ENCODE measurements at places on chromosomes 2 and 18.

DNA sequence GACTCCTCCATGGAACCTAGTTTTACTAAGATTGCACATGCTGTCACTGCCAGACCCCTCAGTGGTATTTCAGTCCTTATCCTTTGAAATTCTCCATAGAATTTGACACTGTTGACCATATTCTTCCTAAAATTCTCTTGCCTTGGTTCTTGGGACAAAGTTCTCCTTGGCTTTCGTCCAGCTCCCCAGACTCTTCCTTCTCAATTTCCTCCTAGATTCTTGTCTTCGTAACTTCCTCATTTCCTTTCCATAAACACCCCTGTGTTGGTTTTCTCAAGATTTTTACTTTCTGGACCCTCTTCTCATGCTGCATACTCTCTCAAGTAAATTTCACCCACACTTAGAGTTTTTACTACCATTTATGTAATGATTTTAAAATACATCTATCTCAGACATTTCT is 96.6 kb upstream of the TWSG1 start:
- no peak for DNase-seq

DNA sequence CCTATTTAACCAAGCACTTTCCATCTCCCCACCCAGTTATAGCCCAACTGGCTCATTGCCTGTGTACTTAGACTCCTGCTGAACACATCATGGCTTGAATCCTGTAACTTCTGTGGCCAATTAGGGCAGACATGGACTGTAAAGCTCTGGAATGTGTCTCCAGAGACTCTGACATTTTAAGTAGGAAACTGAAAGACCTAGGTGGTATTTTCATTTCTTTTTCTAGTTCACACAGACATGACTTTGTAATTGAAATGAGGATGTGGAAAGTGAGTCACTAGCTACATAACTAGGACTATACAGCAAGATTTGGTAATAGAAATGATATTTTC is 12.2 kb downstream of the DOK1 start:
- no peak for DNase-seq

DNA sequence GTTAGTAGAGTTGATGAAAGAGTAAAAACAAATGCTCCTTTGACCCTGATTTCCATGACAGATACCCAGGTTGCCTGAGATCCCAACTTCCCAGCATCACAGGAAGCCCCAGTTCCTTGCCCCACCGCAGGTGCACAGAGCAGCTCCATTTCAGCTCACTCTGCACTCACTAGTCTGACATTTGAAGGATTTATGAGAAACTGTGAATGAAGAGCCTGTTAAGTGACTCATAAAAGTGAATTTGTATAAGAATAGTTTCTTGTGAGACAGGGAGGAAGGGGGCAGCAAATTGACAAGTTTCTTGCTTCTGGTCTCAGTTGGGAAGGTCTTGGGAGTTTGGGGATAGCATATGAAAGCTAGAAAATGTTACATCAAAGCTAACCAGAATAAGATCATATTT is 248.7 kb upstream of the ATP5MC3 start:
- DNase-seq = no peak

- no peak for DNase-seq
Observed at GRCh38 chr2:122191331-122191730, 435.9 kb downstream of the TSN start.

GRCh38 chr2:102588213-102588939 is 31.0 kb upstream of the SLC9A2 start:
- no peak for DNase-seq

DNA sequence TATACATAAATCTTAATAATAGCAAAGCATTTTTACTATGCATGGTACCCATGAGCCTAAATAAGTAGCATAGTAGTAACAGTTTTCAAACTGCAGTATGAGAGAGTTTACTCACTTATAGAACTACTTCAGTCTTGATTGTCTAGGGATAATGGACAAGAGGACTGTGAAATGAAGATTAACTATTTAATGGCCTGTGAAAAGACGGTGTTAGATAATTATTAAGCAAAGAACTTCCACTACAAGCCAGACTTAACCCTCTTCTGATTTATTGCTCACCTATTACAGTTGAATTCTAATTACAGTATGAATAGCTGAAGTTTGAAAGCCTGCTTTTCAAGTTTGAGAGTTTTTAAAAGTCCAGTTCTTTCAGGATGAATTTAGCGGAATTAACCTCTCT is 18.9 kb downstream of the PIK3C3 start:
- DNase-seq = no peak

- DNase-seq = no peak
Observed at GRCh38 chr2:96241900-96242611, 23.7 kb downstream of the TMEM127 start.

GRCh38 chr2:98379311-98380202 is 33.3 kb downstream of the CNGA3 start:
- no peak for DNase-seq

DNA sequence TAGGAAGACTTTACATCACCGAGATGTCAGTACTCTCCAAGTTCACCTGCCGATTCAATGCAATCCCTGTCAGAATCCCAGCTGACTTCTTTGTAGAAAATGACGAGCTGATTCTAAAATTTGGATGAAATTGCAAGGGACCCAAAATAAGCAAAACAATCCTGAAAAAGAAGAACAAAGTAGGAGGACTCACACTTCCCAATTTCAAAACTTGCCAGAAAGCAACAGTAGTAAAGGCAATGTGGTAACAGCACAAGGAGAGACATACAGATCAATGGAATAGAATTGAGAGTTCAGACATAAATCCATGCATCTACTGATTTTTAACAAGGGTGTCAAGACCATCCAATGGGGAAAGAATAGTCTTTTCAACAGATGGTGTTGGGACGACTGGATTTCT is 52.2 kb downstream of the SMAD7 start:
- no peak for DNase-seq

DNA sequence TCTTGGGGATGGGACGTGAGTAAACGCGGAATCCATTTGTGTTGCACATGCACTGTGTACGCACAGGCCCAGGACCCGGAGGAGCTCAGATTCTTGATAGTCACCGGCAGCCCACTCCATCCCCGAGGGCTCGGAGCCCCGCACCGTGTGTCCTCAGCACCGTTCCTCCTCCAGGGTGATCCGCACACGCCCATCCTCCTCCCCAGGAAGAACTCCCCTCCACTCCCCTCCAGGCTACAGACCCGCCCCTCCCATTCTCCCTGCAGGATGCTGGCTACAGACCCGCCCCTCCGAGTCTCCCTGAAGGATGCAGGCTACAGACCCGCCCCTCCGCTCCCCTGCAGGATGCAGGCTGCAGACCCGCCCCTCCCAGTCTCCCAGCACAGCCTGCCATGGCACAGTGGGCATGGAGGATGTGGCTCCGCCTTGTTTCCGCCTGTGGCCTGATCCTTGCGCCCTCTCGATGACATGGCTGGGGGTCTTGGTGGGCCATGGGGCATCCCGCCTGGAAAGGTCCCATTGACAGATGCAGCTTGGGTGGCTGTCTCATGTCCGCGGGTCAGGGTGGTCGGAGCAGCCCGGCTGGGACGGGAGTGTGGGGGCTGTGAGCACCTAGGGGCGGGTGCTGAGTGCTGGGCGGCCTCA is 14.1 kb downstream of the CTDP1 start:
- DNase-seq = no peak

- DNase-seq = no peak
Observed at GRCh38 chr2:33452545-33452944, 23.9 kb upstream of the RASGRP3 start.

- no peak for DNase-seq
Observed at GRCh38 chr2:30481323-30481800, 34.3 kb downstream of the LCLAT1 start.

DNA sequence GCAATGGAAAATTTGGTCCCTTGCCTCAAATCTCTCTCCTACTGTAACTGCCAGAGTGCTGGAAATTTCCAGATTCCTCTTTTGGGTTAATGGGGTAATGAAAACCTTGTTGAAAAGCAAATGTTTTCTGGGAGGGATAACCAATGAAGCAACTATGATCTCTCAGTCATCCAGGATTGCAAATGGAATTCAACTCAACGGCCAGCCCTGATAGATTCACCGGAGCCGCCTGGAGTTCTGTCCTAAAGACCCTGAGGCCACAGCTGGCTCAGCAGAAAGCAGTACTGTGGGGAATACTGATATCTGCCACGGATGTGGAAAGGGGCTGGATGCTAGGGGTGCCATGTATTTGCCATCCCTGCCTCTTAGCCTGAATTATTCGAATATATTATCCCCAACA is 167.8 kb downstream of the NRP2 start:
- no peak for DNase-seq

DNA sequence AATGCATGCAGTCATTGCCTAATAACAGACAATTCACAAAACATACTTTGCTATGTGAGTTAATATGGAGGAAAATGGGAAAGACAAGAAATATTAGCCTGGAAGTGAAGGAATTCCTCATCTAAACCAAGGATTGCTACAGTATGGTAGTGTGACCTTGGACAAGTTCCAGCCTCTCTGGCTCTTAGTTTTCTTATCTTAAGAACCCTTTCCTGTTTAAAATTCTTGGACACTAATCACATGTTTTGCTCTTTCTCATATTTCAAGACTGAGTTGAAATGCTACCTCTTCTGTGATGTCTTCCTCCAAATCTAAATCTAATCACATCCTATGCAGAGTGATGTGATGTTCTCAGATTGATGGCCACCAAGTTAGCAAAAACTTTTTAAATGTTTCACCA is 20.8 kb upstream of the ADAM23 start:
- DNase-seq = no peak

DNA sequence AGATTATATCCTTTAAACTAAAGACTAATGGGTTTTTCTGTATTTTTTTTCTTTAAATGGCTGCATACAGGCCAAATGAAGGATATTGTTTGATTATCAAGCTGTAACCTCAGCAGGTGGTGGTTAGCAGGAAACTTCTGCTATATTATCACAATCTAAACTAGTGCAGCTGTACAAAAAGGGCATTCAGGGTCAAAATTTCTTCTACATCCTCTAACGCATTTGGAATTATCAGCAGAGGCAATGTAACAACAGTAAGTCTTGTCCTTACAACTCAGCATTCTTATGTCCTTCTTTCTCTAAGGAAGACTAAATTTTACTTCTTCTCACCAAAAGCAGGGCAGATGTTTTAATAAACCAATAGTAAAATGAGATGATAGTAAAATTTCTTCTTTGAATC is 135.8 kb upstream of the FN1 start:
- no peak for DNase-seq

DNA sequence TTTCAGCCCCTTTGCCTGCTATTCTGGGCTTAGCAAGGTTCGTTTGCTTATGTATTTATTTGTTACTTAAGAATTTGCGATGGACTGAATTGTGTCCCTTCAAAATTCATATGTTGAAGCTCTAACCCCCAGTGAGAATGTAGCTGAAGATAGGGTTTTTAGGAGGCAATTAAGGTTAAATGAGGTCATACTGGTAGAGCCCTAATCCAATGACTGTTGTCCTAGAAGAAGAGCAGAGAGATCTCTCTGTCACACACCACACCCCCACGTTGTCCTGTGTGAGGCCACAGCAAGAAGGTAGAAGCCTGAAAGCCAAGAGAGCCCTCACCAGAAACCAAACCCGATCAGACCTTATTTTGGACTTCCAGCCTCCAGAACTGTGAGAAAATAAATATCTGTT is 66.7 kb downstream of the KIAA1328 start:
- no peak for DNase-seq

- no peak for DNase-seq
Observed at GRCh38 chr2:204542982-204543608, 2.2 kb upstream of the PARD3B start.

- DNase-seq = no peak
Observed at GRCh38 chr2:108092886-108093285, 106.6 kb downstream of the SLC5A7 start.

GRCh38 chr2:215271446-215271845 is 40.4 kb upstream of the ATIC start:
- DNase-seq = no peak

DNA sequence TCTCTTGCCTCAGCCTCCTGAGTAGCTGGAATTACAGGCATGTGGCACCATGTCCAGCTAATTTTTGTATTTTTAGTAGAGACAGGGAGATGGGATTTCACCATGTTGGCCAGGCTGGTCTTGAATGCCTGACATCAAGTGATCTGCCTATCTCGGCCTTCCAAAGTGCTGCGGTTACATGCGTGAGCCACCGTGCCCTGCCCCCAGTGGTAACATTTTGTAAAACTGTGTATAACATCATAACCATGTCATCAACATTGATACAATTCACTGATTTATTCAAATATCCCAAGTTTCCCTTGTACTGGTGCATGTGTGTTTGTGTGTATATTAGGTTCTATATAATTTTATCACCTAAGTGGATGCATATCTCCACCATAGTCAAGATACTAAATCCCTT is 70.0 kb downstream of the PDCL3 start:
- DNase-seq = no peak

GRCh38 chr18:63971320-63972001 is 1.6 kb downstream of the SERPINB8 start:
- DNase-seq = no peak

DNA sequence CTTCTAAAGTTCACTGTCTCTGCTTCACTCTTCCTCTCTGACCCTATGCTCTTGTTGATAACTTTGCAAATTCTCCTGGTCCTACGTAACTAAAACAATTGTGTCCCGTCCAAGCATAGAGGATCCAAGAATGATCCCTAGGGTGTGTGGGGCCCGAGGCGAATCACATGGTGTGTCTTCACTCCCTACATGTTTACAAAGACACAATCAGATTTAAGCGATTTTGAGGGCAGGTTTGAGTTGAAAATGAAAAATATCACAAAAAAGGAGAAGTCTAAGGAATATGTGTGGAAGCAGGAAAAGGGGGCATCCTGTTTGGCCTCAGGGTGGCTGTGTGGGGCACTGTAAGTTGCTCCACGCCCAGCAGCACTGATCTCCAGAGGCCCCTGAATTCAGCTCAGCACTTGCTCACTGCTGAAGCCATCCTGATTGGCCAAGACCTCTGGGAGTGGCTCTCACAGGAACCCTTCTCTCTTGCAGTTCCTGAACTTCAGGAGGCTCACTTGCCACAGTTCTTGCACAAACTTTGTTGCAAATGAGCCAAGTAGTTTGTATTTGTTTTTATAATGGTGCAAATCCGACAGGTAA is 363.6 kb downstream of the ZNF521 start:
- no peak for DNase-seq

Measured in CD4-positive, alpha-beta T cell (primary cell).